ENCODE measurements at places on chromosomes 12 and 14. TPM values are rescaled to one million over a fixed set of nuclear protein-coding genes. Genes with fewer than 3 reads are reported as not detected.
A peak's percentile ranks its signal among the peaks of the same experiment; 100 is the strongest.

ANP32D gene
- not detected for polyA plus RNA-seq

DNAH10 gene
- 0.72 TPM for polyA plus RNA-seq

ZC2HC1C gene
- 1.7 TPM for polyA plus RNA-seq

ESPL1 gene
- 6.0 TPM for polyA plus RNA-seq

GRCh38 chr14:22178333-22178839 lies 410.6 kb downstream of the DAD1 start:
- peak; percentile 5 for DNase-seq

DNA sequence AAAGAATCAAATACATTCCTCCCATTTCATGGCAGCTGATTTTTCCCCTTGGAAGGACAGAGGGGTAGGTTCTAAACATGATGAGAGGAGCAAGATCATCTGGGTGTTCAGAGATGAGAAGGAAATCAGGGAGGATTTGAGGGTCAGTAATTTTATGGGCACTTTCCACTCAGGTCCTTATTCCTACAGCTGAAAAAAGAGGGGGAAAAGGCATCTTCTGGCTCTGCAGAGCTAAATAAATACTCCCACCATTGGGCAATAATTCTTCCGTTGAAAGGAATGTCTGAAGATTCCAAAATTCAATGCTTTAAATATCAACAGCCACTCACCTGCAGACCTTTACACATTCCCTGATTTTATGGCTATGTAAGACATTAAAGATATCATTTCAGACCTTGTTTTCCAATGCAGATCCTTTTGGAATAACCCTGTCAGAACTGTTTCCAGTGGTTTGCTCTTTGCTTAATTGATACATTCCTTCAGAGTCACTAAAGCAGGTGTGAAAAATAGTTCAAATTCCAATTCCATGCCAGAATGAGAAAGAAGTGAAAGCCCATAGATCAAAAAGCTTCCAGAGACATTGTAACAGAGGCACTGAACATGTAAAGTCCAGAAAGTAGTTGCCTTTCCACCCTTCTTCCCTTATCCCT lies 233.3 kb upstream of the KRR1 start:
- DNase-seq: no peak

GRCh38 chr14:67365476-67365875 lies 5.3 kb downstream of the EIF2S1 start:
- no peak for DNase-seq

DNA sequence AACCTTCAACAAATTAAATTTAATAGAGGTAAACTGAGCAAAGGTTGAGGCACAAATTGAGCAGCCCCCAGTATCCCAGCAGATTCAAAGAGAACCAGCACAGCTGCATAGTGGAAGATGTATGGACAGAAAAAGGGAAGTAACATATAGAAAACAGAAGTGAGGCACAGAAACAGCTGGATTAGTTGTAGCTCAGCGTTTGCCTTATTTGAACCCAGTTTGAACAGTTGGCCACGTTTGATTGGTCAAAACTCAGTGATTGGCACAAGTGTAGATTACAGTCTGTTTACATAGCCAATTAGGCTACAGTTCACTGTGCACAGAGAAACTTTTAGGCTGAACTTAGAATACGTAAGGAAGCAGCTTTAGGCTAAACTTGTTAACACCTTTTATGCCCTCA lies 315.5 kb downstream of the RMST start:
- DNase-seq: no peak

GRCh38 chr12:109609342-109609741 lies 35.7 kb downstream of the MVK start:
- no peak for DNase-seq

DNA sequence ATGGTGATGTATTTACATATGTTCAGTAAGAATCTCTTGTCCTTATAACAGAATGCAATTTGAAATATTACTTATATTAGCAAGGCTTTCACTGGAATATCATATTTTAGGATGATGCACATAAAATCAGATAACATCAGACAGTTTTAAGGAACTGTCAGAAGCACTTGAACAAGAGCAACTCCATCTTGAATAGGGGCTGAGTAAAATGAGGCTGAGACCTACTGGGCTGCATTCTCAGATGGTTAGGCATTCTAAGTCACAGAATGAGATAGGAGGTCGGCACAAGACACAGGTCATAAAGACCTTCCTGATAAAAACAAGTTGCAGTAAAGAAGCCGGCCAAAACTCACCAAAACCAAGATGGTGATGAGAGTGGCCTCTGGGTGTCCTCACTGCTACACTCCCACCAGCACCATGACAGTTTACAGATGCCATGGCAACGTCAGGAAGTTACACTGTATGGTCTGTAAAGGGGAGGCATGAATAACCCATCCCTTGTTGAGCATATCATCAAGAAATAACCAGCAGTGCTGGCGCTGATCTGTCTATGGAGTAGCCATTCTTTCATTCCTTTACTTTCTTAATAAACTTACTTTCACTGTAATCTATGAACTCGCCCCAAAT lies 27.6 kb upstream of the ETV6 start:
- no peak for DNase-seq

DNA sequence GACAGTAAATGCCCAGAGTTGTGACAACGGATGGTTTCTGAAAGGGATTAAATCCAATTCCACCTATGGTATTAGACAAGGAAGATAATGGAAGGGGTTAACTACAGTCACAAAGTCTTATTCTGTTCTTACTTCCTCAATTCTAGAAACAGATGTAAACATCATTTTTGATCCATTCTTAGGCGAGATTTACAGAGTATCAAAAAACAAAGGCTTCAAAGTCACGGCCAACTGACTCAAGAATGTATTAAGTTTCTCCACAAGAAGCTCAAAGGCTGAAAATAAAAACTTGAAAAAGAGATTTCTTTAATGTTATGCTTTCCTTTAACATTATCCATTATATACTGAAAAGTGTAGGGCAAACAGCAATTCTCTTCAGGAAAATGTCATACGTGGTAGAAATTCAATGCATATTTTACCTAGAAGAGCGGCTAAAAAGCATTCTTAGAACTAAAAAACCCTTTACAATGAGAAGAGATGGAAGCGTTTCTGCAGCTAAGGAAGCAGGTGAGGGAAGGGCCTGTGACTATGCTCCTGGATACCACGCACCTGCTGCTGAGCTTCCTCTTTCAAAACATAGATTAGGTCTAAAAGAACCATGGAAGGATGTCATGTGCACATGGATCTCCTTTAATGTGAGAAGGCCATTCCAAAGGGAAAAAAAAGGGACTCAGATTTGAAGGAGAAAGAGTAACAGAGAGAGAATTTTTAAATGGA lies 185.8 kb downstream of the STXBP6 start:
- DNase-seq: no peak

DNA sequence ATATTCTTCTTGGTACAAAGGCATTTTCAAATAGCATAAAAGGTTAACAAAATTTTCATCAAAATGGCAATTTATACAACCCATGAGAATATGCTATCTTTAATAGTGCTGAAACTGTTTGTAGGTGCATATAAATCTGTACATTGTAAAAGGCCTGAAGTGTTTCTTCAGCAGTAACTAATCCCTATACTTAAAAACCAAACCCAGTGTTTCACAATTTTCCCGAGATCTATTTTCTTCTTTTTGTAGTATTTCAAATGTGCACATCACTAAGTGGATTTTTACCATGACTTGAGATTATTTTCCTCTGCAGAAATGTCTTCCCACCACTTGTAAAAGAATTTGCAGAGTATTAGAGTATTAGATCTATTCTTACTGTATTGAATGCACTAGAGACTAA lies 76.5 kb downstream of the FERMT2 start:
- no peak for DNase-seq

GRCh38 chr14:105432657-105433056 lies 13.0 kb downstream of the MTA1 start:
- DNase-seq: no peak

- DNase-seq: no peak
Observed at GRCh38 chr14:60217713-60218112, 31.3 kb upstream of the PPM1A start.
